Stimulated activated CD4-positive, alpha-beta T cell treated with anti-CD3 and anti-CD28 coated beads, Interleukin-2, amount 100 ng/mL, for 4 hours (primary cell): ENCODE measurements at places on chromosomes 2 and 18.

GRCh38 chr18:50334546-50335152 is 40.2 kb upstream of the SKA1 start:
- no peak for DNase-seq

- no peak for DNase-seq
Observed at GRCh38 chr18:10449396-10449795, 5.0 kb upstream of the APCDD1 start.

GRCh38 chr2:161239326-161240109 is 68.7 kb upstream of the PSMD14 start:
- no peak for DNase-seq

DNA sequence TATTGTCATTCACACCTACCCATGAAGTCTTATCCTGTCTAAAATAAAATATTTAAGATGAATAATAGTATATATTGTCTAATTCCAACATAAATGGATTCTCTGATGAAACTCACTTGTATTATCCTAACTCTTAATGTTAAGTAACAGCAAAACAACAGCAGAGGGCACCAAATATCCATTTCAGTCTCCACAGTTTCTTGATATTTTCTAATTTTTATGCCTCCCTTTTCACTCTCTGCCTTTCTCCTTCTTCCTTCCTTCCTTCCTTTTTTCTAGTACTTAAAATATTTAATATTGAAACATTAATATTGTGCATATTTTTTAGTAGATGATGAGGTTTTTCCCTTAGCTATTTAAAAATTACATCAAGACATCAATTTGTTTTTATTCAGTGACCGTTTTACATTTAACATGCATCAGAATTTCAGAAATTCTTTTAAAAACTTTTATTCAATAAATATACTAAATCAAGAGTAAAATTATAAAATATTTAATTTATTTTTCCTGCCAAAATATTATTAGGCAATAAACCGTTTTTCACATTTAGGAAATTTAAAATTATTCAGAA is 97.6 kb downstream of the WDR7 start:
- DNase-seq: no peak

DNA sequence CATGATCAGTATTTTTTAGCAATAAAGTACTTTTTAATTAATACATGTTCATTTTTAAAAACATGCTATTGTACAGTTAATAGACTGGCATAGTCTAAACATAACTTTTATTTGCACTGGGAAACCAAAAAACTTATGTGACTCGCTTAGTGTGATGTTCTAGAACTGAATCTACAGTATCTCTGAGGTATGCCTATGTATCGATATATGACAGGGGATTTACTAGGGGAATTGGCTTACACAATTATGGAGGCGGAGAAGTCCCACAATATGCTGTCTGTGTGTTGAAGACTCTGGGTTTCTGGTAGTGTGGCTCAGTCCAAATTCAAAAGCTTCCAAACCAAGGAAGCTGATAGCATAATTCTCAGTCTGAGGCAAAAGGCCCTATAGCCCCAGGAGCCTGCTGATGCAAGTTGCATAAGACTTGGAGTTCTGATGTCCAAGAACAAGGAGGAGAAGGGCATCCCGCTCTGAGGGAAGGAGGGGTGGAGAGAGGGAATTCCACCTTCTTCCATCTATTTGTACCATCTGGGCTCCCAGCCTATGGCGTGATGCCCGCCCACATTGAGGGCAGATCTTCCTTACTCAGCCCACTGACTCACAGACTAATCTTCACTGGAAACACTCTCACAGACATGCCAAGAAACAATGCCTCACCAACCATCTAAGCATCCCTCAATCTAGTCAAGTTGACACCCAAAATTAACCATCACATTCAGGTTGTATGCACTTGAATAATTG is 27.5 kb downstream of the ZNF638 start:
- no peak for DNase-seq

DNA sequence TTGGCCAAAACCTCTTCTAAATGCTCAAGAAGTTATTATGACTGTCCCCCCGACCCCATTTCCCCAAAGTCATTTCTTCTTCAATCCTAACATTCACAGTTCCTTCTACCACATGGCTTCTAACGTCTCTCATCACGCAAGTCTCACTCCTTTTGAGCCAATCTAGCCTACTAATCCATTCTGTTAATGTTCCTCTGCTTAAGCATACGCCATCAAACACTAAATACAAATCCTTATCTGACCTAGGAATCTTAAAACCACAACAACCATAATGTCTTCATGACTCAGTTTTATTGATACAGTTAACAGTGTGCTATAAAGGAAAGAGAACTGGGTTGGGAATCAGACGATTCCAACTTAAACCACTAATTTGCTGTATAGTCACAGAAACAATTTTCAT is 23.9 kb downstream of the HNRNPLL start:
- no peak for DNase-seq

GRCh38 chr18:25830787-25831186 is 259.6 kb downstream of the SS18 start:
- DNase-seq: no peak

DNA sequence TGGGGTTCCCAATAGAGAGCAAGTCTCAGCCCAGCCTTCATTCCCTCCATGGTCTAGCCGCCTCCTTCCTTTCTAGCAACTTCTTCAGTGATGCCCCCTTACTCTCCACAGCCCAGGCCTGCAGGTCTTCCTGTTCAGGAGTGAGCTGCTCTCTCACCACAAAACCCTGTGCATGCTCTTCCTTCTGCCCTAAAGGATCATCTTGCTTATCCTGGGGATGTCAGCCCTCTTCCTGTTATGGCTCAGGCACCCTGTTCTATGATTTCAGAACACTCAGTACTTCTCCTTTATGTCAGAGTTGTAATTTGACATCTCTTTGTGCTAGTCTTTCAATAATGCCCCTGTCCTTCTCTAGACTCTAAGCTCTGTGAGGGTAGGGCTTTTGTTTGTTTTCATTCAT is 19.4 kb downstream of the TMEM178A start:
- DNase-seq: no peak

DNA sequence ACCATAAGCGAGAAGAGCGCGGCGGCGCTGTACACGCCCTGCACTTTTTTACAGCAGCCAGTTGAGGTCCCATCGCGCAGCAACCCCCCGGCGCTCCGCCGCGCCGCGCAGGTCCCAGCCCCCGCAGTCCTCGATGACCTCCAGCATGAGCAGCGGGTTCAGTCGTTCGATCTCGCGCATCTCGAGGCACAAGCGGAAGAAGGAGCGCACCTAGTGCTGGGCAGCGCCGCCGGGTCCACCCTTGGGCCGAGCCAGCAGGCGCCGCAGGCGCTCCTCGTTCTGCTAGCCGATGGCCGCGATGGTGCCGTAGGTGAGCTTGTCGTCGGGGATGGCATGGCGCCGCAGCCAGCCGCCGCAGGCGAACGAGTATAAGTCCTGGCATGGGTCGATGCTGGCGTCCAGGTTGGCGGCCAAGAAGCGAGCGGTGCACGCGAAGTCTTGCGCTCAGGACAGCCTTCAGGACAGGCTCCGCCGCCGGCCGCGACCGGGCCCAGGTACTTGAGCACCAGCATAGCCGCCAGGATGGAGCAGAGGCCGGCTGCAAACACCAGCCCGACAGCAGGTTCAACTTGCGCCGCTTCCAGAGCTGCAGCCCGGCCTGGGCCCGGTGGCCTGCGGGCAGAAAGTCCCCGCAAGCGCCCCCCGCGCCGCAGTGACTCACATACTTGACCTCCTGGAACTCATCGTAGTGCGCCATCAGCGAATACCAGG is 8.3 kb downstream of the ALPP start:
- DNase-seq: no peak

GRCh38 chr18:26477828-26478466 is 70.4 kb downstream of the KCTD1 start:
- no peak for DNase-seq

GRCh38 chr2:205235434-205235833 is 446.9 kb upstream of the NRP2 start:
- no peak for DNase-seq

DNA sequence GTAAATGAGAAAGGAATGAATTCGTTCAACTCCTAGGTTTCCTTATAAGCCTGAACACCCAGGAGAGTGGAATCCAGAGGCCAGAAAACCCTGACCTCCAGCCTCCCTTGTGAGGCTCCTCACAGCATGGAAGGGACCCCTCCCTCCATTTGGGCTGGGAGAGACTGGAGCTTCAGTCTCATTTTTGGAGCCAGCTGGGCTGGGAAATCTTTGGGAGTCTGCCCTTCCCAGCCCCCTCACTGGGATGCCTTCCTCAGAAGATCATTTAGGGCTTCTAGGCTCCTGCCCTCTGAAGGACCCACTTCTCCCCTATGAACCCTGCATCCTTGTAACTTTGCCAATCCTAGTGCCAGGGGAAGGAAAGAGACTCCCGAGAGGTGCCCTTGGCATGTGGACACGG is 346.1 kb downstream of the CYP26B1 start:
- DNase-seq: no peak

DNA sequence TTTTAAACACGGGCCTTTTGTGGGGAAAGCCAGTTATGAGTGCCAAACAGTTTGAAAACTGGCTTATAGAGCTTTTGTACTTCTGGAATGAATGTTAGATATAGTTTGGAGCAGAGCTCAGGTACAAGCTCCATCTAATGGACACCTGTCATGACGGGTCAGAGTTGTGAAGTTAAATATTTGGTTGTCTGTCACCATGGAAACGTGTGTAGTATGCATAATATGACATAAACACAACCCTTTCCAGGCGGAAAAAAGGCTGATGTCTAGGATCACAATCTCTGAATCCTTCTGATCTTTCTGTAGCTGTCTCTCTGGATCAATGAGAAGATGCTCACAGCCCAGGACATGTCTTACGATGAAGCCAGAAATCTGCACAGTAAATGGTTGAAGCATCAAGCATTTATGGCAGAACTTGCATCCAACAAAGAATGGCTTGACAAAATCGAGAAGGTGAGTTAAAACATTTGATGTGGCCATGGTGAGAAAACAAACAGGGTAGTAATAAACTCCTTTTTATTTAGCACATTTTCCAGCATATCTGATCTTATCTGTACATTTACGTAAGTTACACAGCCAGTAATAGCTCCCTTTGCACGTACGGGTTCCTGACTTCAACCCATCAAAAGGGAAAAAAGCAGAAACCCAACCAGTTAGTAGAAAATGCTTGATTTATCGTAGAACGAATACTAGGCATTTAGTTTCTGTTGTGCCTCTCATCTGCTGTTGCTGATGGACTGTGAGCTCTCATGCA is 80.6 kb upstream of the EML6 start:
- DNase-seq: no peak

DNA sequence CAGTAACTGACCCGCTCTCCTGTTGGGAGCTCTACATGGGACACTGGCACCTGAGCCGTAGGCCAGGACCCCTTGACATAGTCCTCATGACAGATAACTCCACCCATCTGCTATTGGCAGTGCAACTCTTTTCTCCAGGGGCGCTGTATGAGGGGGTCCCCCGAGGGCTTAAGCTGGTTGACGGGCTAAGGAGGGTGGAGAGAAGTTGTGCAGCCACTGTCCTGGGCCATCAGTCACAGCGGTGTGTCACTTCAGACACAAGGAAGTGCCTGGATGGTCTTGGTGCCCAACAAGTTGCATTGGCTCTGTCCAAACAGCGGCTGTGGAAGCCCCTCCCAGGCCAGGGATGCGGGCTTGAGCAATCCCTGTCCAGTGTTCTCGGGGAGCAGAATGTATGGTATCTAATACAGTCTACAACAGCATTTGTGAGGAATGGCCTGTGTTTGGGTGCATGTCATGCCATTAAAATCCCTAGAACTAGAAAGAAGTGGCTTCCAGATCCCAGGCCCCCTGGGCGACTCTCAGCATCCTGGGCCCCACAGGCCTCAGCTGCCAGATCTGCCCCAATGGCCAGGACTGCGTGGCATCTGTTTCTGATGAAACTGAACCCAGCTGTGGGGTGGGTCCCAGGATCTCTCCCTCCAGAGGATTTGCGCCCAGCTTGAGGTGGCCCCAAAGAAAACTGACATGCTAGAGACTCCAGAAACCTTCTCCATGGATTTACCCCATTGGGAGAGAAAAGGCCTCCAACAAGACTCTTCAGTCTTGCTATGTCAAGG is 23.3 kb downstream of the TTC32 start:
- DNase-seq: no peak

DNA sequence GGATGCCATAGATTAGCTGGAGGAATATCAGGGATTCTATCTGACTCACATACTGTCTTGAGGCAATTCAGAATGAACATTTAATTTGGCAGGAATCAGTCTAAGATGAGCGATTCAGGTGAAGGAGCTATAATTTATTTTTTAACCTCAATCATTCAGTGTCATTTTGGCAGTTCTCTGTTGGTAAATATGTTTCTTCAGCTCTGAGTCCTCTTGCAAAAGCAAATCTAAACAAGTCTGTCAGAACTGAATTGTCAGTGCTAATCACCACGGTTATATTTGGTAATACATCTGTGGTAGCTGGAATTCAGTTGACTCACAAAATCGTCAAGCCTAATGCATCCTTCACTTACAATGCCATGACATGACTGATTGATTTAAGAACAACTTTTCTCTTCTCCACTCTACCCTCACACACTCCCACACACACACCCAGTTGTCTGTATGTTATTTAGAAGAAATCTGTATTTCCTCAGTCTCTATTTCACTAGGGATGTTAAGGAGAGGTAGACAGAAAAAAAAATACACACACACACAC is 516.6 kb upstream of the NXPH2 start:
- no peak for DNase-seq

- no peak for DNase-seq
Observed at GRCh38 chr2:219207884-219208740, 1.5 kb downstream of the ZFAND2B start.

DNA sequence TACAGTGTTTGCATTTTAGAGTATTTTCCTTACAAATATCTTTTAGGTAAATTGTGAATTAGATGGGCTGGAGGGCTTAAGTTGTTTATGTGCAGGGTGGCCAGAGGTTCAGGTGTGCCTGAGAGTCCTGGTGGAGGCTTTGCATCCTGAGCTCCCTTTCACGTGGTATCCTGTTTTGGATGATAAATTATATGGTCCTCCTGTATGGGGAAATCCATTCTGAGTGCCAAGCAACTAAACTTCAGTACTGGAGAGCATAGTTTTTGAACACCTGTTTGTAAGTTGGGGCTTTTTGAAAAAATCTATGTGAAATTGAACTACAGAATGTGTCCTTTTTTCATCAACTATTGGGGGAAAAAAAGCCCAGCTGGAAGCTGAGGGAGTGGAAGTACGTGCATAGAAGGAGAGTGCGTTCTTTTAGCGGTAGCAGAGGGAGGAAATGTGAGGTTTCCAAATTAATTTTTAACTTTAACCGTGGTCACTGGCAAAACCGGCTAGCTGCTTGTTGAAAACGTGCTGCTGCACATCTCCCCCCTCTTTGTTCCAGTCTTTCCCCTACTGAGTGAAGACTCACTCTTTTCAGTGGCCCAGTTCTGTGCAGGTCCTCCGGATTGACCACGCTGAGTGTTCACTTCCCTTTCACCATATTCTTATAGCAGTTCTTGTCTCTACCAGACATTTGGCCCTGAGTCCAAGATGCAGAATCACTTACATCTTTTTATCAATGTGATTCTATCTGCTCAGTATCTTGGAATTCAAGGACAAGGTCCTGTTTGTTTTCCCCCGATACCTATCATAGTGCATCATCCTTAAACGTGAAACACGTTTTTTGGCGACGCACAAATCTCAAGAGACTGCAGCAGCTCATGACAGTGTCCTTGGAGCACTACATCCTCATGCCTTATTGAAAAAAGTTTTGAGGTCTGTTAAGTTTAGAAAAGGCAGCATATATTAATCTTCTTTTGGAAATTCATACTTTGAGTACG is 15.3 kb downstream of the CNOT11 start:
- no peak for DNase-seq

- no peak for DNase-seq
Observed at GRCh38 chr2:205760157-205760556, 77.9 kb downstream of the NRP2 start.
